D341Med (cell line): ENCODE measurements at places on chromosomes 11 and 22.

DNA sequence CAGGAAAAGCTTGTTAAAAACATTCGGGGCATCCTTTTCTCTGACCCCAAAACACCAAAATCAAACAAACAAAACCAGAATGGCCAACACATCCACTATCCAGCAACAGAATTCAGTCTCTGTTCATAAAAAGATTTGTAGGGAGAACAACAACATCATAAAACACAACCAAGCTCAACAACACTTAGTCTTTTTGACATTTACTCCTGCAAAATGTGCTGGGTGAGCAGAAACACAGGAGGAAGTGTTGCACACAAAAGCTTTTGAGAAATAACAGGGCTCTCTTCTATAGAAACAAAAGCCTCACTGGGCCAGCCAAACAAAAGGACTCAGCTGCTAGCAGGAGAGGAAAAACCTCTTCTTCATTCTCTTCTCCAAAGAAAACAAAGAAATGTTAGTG is 736.0 kb upstream of the CCDC90B start:
- no peak for DNase-seq

GRCh38 chr11:27582621-27583020 is 76.1 kb upstream of the LIN7C start:
- no peak for DNase-seq

GRCh38 chr22:47691152-47691895 is 928.9 kb downstream of the TBC1D22A start:
- no peak for DNase-seq

DNA sequence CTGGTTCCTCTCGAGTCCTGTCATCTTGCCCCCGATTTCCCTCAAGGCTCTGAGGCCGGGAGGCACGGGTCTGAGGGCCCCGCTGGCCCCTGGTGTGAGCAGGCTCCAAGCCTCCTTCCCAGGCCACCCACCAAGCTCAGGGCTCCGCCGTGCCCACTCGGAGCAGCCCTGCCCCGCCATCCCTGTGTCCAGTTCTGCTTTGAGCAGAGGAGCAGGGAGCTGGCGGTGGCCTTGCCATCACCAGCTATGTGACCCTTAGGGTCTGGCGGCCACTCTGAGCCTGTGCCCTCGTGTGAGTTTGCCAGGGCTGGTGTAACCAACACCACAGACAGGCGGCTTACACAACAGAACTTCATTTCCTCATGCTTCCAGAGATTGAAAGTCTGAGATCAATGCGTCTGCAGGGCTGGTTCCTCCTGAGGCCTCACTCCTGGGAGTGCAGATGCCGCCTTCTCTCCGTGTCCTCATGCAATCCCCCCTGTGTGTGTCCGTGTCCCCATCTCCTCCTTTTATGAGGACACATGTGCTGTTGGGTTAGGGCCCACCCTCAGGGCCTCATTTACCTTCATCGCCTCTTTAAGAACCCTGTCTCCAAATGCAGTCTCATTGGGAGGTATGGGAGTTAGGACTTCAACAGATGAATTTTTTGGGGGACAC is 36.5 kb upstream of the CELSR1 start:
- no peak for DNase-seq

DNA sequence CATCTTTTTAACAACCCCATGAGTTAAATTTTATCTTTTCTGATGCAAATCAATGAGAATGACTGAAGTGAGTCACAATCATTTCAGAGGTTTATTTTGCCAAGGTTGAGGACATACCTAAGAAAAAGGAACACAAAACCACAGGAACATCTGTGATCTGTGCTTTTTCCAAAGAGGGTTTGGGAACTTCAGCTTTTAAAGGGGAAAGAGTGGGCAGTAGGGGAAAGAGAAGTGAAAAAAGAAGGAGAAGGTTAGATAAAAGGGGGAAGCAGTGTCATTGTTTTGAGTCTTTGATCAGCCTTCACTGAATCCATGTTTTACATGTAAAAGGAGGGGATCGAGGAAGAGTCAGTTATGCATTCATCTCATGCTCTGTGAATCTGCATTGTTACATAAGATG is 45.3 kb upstream of the SPON1 start:
- DNase-seq, result no peak
